ENCODE measurements at places on chromosomes 13 and 19. TPM values are rescaled to one million over a fixed set of nuclear protein-coding genes. Genes with fewer than 3 reads are reported as not detected.

SGCG gene
- 0.10 TPM for total RNA-seq

GAPDHS gene
- total RNA-seq = not detected

ZNF98 gene
- total RNA-seq = not detected

CEACAM20 gene
- total RNA-seq = not detected

ZNF30 gene
- total RNA-seq = 4.2 TPM

SELENOV gene
- not detected for total RNA-seq

MEIS3 gene
- total RNA-seq = 5.3 TPM

ZNF567 gene
- 9.5 TPM for total RNA-seq

RGS9BP gene
- total RNA-seq = 0.15 TPM

NFILZ gene
- total RNA-seq = not detected

KATNAL1 gene
- total RNA-seq = 6.1 TPM

All from NCI-H460 (cell line).